ENCODE measurements at places on chromosomes 6 and 20.

DNA sequence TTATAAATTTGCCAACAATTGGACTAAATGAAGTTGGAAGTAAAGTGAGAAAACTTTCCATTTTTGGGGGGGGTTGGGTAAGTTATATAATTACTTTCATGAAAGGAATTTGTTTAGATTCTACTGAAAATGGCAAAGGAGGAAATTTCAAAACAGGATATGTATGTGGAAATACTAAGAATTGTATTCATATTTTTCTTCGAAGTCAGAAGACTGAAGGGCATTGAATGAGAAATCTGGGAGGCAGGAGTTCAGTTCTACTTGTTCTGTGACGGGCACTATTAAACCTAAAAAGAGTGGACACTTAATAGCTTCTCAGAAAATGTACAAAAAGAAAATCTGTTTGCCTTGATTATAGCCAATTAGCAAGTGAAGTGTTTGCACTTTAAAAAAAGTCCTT lies 114.7 kb downstream of the PRIM2 start:
- no peak for DNase-seq

DNA sequence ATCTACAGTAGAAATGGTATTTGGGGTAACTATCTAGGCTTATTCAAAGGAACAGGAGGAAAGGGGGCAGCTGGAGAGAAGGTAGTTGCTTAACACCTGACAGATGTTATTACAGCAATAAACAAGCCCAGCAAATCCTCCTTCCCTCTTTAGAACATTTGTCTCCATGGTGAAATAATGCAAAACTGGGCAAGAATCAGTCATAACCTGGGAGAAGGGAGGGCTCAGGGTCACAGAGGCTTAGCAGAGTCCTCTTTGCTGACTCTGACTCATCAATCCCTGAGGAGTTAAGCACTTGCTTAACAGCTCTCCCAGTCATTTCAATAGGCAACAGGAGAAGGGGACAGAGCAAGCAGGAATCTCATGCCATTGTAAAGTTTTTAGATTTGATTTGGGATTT lies 230.3 kb downstream of the IBTK start:
- DNase-seq: no peak

GRCh38 chr6:83711958-83712357 lies 3.1 kb upstream of the SNAP91 start:
- no peak for DNase-seq

DNA sequence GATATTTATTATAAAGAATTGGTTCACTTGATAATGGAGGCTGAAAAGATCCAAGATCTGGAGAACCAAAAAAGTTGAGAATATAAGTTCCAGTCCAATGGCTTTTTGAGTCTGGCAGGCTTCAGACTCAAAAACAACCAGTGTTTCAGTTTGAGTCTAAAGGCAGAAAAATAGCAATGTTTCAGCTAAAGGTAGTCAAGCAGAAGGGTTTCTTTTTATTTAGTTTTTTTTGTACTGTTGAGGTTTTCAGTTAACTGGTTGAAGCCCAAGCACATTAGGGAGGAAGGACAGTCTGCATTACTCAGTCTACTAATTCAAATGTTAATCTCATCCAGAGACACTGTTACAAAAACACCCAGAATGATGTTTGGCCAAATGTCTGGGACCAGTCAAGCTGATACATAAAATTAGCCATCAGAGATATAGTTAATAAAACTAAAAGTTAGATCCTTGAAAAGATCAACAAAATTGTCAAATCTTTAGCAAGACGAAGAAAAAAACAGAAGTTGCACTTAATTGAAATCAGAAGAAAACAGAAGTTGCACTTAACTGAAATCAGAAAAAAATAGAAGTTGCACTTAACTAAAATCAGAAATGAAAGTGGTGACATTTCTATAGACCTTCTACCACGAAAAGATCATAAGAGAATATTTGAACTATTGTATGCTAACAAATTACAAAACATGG lies 980.3 kb upstream of the FLRT3 start:
- DNase-seq: no peak

- DNase-seq: no peak
These were observed 655.0 kb upstream of the HS3ST5 start for GRCh38 chr6:114997813-114998292.

GRCh38 chr6:166598441-166599138 lies 12.1 kb upstream of the RAMACL start:
- DNase-seq: peak; percentile 59

DNA sequence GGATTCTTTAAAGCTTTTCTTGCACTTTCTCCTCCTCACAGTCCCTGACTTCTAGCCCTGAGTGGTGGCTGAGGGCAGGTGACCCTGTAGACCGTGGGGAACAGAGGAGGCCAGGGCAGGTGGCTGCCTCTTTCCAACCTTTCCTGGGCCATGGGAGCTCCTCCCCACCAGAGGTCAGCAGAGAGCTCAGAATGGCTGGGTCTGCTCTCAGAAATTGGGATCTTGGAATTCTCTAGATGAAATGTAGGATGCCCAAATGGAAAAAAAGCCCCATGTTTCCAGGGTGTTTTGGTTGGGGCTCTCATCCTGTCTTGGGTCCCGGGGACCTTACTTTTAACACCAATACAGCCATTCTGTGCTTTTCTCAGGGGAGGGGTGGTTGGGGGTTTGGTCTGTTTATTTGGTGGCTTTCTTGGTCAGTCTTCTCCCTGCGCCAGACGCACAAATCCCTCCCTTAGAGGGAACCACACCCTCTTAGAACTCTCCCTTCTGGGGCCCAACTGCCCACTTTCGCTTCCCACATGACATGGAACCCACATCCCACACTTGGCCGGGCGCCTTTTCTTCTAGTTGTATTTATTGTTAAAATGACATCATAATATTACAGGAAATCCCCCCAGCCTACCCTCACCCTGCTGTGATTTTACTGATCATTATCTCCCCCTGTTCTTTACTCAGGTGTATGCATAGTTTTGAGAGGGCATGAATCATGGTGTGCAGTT lies 17.9 kb downstream of the GNAS start:
- no peak for DNase-seq

DNA sequence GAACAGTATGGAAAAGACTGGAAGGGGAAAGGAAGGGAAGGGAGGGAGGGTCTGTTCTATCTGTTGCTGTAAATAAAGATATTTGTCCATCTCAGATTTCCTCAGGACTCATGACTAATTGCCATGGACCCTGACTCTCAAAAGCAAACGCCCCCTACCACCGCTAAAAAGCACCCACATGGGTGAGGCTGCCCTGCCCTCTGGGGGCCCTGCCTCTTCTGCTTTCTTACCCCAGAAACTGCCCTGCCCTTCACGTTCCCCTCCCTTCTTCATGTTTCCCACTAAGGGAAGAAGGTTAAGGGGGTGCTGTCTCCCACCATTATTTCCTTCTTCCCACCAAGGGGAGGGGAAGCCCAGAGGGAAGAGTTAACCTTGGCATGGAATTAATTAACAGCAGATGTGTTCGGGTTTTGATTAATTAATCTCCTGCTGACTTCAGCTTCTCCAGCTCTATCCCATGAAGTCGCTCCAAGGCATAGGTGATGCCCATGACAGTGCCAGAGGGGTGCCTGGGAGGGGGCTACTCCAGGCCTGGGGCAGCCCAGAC lies 16.0 kb downstream of the MDFI start:
- DNase-seq: no peak

GRCh38 chr6:143531720-143532499 lies 20.4 kb upstream of the FUCA2 start:
- DNase-seq: no peak

DNA sequence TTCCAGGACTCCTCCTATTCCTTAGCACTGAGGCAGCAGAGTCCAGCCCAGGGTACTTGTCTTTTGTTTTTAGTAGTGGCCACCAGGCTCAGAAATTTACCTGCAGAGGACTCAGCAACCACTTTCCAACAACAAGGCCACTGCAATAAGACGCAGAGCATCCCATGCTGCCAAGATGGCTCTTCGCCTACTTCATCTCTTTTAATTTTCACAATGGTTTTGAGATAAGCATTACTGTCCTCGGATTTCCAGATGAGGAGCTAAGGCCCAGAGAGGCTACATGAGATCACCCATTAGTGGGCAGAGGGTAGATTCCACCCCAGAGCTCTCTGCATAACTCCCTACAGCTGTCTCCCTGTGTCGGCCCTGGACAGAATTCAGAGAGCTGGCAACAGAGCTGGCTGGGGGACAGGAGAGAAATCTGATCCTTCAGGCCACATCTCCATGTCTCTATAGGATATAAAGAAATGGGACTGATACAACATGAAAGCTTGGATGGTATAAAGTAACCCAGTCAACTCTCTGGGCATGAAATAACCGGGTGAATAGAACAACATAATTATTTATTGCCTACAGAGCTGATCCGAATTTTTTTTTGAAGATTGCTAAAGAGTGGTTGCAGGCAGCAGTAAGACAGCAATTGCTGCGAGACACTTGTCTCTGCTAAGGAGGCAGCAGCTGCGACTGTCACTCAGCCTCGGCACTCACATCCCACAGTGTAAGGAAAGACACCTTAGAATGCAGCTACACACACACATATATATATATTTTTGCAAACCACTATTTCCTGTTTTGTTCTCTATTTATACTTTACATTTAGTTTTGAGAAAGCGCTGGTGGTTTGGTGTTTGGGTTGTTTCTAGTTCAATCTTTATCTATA lies 37.2 kb downstream of the SCML4 start:
- no peak for DNase-seq

GRCh38 chr20:64242003-64242796 lies 13.3 kb upstream of the PCMTD2 start:
- no peak for DNase-seq

DNA sequence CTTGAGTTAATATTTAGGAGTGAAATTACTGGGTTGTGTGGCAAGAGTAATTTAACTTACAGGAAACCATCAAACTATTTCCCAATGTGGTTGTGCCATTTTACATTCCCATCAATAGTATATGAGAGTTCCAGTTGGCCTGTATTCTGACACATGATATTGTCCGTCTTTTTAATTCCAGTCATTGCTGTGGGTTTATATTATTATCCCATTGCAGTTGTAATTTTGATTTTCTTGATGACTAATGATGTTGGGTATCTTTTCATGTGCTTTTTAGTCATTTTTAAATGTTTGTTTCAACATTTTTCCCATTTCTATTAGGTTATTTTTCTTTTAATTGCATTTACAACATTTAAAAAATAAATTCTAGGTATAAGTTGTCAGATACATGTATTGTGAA lies 614.0 kb downstream of the UTRN start:
- DNase-seq: no peak

DNA sequence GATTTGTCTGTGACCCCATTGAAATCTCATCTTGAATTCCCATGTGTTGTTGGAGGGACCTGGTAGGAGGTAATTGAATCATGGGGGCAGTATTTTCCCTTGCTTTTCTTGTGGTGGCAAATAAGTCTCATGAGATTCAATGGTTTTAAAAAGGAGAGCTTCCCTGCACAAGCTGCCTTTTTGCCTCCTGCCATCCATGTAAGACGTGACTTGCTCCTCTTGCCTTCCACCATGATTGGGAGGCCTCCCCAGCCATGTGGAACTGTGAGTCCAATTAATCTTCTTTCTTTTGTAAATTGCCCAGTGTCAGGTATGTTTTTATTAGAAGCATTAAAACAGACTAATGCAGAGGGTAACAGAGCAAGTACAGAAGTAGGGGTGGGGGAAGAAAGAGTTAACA lies 1097.0 kb upstream of the ADGRB3 start:
- no peak for DNase-seq

GRCh38 chr6:167113935-167114910 lies 8.7 kb upstream of the CCR6 start:
- DNase-seq: no peak

- no peak for DNase-seq
These were observed 98.1 kb upstream of the TOP1 start for GRCh38 chr20:40930561-40930960.

DNA sequence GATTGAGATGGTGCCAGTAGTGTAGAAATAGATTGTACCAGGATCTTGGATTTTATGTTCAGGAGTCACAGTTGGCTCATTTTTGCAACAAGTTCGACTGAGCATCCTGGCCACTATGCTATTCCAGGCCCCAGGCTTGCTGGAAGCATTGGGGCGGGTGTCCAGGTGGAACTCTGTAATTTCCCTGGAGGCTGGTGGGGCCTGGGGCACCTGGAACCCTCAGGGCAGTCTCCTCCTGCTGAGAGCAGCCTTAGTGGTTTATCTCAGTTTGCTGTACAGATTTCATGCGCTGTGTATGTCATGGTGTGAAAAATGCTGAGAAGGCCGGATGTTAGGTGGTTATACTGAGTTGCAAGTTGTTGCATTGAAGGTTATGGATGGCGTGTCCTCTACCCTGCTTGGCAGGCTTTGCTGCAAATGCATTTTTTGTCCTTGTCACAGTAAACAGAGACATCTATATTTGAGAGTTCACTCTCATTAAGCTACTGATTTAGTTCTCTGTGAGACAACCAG lies 135.1 kb upstream of the MYLIP start:
- no peak for DNase-seq

DNA sequence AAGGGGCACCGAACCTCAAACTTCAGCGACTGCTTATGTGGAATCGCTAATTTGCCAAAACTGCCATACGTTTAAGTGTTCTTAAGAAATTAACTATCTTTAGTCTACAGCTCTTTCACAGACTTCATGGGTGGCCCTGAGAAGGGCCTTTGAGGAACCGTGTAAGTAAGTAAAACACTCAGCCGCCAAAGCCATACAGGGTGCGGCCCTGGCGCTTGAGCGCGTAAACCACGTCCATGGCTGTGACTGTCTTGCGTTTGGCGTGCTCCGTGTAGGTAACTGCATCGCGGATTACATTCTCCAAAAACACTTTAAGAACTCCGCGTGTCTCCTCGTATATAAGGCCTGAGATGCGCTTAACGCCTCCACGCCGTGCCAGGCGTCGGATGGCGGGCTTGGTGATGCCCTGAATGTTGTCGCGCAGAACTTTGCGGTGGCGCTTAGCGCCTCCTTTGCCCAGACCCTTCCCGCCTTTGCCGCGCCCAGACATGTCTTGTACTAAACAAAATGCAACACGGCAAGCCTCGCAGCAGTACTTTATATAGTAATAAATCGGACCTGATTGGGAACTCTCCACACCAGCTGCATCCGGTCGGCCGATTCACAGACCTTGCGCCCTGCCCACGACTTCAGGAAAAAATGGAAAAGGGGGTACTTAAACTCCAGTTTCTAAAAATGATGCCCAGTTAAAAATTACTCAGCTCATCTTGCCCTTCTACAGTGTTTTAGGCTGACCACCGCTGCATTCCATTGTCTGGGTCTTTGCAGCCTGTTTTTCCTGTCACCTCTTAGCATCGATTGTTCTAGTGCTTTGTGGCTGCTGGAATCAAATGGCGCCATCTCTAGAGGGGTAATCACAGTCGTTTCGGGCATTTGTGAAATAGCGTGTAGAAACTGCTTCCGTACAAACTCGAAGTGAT lies 38.9 kb downstream of the OR2B2 start:
- DNase-seq: no peak

GRCh38 chr6:130760006-130760405 lies 67.2 kb upstream of the SMLR1 start:
- DNase-seq: no peak

DNA sequence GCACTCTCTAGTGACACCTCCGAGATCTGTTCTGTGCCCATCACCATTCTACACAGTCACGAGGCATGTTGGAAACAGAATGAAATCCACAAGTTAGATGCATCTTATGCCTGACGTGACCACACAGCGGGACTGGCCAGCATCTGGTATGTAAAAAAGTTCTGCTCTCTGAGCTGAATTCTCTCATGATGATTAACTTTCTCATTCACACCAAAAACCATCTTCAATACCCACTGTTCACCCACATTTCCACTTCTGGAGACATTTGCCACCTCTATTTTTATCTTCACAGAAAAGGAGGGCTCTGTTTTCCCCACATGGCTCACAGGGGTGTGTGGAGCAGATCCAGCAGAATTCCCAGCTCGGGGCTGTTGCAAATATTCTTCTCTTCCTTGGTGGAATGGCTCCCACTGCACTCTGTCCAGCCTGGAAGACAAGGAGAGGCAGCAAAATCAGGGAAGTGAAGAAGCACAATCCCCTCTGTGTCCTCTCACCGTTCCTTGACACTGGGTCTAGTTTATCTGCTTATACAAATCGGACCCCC lies 303.4 kb downstream of the TAF4 start:
- DNase-seq: no peak

All from hypothalamus (tissue), 51 donors.